Hindlimb muscle (tissue), 1 donor: ENCODE measurements at places on chromosomes 4 and X. TPM values are rescaled to one million over a fixed set of nuclear protein-coding genes. Genes with fewer than 3 reads are reported as not detected.

Gene GLUD2
- 3.2 TPM for polyA plus RNA-seq

GRCh38 chr4:121041307-121042090 is 30.8 kb downstream of the NDNF start:
- no peak for DNase-seq

DNA sequence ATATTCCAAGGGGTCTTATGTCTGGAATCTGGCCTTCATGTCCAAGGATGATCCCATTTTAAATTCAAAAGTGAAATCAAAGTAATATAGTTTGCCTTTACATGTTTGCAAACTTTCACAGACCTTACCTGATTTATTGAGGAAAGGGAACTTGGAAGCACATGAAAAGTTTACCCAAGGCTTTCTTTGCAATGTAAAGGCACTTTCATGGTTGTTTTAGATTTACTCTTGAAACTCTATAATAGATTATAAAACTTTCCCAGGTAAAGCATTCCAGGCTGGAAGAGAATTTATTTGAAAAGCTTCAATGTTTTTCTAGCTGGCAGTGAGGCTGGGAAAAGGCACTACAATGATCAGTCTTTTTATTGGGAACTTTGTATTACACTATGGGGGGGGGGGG is 842.8 kb upstream of the DIAPH2 start:
- DNase-seq = no peak

GRCh38 chr4:99207069-99207743 is 11.8 kb downstream of the ADH6 start:
- DNase-seq = no peak

DNA sequence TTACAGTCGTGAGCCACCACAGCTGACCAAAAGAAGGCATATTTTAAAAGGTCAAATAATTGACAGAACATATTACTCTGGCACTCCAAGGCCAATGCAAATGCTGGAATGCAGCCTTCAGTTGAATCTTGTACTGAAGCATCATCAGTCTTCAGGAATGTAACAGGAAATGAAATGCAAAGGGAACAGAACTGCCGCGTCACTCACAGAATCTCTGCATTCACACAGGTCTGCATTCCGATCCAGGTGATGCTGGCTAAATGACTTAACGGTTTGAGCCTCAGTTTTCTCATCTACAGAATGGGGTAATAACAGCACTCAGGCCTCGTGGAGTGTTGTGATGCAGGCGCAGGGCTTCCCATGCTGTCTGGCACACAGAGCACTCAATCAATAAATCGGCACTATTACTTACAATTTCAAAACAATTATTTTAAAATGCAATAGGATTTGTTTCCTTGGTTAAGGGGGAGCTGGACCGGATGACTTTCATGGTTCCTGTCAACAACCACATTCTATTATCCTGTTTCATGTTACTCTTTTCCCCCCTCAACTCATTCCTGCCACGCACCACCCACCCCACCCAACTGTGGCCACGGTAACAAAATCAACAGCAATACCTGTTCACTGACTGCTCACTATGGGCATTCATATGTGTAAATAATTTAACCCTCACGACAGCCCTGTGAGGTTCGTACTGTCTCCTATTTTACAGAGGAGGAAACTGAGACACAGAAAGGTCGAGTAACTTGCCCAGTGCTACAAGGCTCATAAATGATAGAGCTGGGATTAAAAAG is 32.4 kb downstream of the IGFBP7 start:
- DNase-seq = no peak

DNA sequence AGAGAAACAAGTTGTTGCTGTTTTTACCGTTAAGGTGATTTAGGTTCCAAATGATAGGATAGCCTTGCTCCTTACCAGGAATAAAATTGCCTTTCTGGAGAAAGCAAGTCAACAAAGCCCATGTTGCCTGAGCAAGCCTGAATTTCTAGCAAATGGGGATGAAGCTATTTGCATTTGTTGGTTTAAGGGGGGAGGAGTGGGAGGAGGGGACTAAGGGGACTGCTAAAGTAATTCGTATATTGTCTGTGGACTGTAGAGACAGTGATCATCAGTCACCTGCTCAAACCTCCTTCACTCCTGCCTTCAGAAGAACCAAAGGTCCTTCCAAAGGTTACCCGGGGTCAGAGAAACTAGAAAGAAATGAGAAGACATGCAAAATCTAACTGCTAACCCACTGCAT is 65.8 kb downstream of the SCML2 start:
- DNase-seq = no peak

Gene IGFBP7
- polyA plus RNA-seq = 150 TPM

DNA sequence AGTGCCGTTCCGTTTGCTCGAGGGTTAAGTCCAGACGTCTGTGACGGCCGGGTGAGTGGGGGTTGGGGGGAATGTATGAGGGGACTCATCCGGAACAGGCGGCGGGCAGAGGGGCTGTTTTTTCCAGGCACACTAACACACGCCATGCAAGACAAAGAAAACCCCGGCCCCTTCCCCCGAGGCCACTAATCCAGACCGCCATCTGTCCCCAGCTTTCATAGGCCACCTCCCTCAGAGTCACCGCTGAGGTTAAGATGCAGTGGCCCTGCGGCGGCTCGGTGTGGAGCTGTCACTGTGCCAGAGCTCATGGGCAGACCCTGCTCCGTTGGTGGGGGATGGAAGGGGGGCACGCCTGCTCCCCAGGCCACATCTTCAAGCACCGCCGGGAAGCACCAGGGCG is 34.1 kb downstream of the SORCS2 start:
- DNase-seq = no peak

Gene HSFX4
- 0.36 TPM for polyA plus RNA-seq
